Right cardiac atrium (tissue), 5 donors: ENCODE measurements at places on chromosomes 11 and 22.
A peak's percentile ranks its signal among the peaks of the same experiment; 100 is the strongest.

GRCh38 chr11:44792171-44792570, 65.4 kb downstream of the TSPAN18 start:
- no peak for DNase-seq

DNA sequence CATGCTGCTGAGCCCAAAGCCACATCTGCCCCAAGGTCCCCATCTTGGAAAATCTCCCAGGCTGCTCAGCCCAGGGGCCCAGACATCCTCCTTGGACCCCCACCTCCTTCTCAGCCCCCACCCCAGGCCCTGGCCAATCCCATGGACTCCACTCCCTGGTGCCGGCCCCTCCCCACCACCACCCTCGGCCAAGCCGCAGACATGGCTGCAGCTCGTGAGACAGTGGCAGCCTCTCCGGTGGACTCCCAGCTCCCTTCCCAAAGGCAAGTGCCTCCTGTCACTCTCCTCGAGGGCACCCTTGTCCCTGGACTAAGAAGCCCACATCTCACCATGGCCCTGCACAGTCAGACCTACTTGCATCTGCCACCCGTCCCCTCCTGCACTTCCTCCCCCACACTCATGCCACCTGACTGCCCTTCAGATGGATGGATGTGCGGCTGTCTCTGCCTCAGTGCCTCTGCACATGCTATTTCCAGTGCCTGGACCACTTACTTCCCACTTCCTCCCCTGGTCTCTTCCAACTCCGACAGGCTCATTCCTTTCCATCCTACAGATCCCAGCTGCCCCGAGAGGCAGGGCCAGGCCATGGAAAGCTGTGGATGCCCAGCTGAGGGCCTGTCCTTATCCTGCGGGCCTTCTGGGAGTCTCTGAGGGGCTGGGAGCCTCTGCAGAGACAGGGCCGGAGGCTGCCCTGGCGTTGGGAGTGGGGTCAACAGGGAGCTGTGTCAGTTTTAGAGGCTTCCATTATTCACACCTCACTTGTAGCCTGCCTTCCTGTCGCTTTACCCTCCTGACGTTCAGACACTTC, 25.5 kb upstream of the RFPL3 start:
- DNase-seq, result no peak

- no peak for DNase-seq
These were observed 47.0 kb downstream of the IGLL5 start for GRCh38 chr22:22934543-22935055.

GRCh38 chr22:39622881-39623367, 52.4 kb downstream of the CACNA1I start:
- DNase-seq, result peak; percentile 84

DNA sequence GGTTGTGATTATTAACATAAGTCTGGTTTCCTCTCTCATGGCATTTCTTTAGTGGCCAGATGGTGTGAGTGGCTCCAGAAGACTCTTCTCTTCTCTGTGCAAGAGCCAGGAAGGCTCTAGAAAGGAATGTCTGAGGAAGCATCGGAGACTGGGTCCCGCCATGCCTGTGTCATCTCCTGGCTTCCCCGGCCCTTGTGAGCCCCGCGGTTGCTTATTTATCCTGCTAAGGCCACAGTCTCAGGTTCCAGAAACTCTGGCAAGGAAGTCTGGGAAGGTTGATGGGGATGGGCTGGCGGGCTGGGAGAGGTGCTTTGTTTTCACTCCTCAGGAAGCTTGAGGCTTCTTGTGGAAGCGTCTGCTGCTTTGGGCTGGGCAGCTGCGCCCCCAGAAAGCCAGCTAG, 18.9 kb downstream of the BCR start:
- no peak for DNase-seq

GRCh38 chr22:22897947-22898346, 10.3 kb downstream of the IGLL5 start:
- DNase-seq, result no peak
